ENCODE measurements at places on chromosomes 1 and 21.
A peak's percentile ranks its signal among the peaks of the same experiment; 100 is the strongest.

- no peak for DNase-seq
These were observed 2.2 kb downstream of the FBXO28 start for GRCh38 chr1:224116131-224116530.

DNA sequence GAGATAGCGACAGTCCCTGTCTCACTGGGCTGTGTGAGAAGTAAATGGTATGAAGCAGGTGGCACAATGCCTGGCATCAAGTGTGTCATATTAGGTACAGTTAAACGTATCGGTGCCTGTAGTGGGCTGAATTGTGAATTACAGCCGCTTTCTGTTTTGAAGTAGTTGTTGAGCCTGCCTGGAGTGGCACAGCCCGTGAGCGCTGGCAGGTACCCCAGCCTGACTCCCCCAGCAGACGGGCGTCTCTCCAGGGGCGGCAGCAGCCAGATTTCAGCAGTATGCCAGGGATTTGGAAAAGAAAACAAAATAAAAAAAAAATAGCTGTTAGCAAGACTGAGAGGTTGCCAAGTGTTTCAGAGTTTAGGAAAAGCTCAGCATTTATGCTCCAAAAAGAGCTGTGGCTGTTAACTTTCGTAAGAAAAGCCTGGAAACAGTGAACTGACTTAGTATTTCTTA lies 26.6 kb upstream of the GPR153 start:
- no peak for DNase-seq

DNA sequence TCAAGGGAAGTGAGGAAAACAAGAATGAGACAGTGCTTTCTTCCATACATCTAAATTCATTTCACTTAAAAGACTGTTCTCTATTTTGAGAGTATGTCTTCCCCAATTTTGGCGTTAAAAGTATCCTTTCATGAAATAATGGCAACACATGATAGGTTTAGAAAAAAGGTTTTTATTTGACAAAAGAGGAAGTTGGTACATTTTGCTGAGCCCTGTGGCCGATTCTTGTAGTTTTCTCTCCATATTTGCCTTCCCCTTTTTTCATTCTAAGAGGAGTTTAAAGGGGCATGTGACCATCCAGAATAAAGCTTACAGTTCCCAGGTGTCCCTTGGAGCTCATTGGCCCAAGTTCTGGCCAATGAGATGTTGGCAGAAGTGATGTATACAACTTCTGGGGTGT lies 140.4 kb upstream of the KCNE2 start:
- no peak for DNase-seq

DNA sequence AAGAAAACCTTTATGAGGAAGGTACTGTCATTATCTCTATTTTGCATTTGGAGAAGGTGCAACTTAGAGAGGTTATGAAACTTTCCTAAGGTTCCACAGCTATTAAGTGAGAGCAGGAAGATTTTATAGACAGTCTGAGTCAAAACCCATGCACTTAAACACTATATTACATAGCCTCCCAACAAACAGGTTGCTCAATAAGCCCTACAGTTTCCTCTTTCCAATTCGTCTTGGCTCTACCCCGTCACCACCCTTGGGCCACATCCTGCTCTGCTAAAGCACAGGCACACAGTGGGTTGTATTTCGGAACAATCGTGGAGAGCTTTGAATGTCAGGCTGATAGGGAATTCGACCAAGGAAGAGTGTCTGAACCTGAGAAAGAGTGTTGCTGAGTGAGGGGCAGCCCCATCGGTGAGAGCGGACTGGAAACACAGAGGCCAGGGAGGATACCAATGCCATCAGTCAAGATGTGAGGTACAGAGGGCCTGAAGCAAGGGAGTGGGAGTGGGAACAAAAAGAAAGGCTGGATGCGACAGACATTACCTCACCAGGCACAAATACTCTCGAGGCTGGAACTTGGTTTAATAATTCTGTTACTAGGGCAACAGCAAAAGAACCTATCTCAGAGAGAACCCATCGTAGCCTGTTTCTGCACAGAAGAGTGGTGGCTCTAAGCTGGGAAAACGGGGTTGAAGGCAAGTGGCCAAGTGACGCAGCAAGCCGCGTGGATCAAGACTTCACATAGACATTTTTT lies 6.3 kb upstream of the LRRC52 start:
- DNase-seq: no peak

- no peak for DNase-seq
These were observed 13.6 kb downstream of the ATP8B2 start for GRCh38 chr1:154338875-154339274.

DNA sequence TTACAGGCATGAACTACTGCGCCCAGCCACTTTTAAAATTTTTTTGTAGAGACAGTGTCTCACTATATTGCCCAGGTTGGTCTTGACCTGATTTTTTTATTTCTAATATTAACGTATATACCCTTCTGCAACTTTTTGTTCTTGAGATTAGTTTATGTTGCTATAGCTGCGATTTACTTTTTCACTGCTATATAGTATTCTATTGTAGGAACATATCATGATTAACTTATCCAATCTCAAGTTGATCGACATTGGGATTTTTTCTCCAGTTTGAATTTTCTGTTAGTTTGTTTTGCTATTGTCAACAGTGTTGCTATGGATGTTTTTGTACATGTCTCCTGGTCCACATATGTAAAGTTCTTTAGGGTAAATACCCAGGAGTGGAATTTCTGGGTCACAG lies 35.4 kb downstream of the WASF2 start:
- DNase-seq: no peak

DNA sequence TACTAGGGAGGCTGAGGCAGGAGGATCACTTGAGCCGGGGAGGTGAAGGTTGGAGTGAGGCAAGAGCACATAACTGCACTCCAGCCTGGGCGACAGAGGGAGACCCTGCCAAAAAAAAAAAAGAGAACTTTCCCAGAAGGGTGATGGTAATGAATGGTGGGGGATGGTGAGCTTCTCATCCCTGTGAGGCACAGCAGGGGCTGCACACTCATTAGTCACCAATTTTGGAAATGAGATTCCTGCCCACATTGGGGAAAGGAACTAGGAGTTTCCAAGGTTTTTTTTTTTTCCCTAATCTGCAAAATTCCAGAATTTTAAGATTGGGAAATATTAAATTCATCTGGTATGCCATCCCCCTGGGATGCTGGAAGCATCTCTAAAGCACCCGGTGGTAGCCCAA lies 50.2 kb upstream of the SSBP3 start:
- DNase-seq: no peak

DNA sequence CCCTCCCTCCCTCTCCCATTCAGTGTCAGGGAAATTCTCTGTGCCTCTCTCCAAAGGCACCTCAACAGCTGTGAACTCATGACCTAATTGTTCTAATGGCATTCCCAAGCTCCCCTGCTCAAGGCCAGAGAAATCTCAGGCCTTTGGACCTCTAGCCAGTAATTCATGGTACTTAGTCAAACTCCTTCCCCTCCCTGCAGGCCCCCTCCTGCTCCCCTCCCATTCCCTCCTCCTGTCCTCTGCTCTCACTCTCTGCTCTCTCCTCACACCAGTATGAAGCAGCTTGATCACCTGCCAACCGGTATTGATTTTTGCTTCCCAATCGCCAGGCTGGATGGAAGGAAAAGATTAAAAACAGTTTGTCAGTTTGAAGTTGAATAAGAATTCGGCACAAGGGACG lies 370.5 kb upstream of the PBX1 start:
- no peak for DNase-seq

- DNase-seq: no peak
These were observed 4.7 kb upstream of the SLFNL1 start for GRCh38 chr1:41025979-41026819.

DNA sequence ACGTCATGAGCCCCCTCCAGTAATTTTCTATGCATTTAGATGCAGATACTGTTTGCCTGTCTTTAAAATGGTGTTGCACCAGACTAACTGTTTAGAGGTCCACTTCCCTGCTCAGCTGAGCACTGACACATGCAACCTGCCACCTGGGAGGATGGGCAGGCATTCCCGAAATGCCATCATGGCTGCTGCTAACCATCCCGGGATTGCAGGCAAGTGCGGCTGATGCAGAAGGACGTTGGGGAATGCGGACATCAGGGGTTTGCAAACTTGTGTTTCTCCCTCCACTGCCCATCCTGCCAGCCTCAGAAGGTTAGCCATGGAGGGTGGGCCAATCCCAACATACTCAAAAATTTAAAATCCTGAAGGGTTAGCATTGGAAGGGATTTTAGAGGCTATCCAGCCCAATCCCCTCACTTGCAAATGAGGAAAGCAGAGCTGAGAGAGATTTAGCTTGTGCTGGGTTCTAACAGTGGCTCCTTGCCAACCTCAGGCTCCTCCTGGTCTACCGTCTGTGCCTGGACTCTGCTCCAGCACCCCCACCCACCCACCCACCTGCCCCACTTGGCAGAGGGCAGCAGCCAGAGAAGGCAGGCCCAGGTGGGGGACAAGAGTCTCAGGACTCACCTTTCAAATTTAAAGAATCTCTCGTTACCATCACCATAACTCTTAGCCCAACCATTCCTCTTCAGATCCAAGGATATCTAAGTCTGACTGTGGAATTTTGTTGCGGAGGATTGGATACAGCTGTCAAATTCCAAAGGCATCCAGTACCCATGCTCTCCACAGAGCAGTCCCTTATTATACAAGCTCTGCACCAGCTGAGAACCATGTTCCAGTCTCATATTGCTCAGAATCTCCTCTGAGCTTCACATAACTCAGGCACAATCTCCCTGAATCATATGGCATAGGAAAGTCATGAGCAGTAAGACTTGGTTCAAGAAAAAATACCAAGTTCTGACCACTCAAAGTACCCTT lies 34.2 kb downstream of the HIVEP3 start:
- DNase-seq: no peak

- DNase-seq: no peak
These were observed 63.9 kb downstream of the CD247 start for GRCh38 chr1:167454304-167454893.

- DNase-seq: peak; percentile 50
These were observed 15.9 kb downstream of the RNU5D-1 start for GRCh38 chr1:44714944-44715571.

GRCh38 chr1:234600418-234601281 lies 9.3 kb downstream of the IRF2BP2 start:
- no peak for DNase-seq

DNA sequence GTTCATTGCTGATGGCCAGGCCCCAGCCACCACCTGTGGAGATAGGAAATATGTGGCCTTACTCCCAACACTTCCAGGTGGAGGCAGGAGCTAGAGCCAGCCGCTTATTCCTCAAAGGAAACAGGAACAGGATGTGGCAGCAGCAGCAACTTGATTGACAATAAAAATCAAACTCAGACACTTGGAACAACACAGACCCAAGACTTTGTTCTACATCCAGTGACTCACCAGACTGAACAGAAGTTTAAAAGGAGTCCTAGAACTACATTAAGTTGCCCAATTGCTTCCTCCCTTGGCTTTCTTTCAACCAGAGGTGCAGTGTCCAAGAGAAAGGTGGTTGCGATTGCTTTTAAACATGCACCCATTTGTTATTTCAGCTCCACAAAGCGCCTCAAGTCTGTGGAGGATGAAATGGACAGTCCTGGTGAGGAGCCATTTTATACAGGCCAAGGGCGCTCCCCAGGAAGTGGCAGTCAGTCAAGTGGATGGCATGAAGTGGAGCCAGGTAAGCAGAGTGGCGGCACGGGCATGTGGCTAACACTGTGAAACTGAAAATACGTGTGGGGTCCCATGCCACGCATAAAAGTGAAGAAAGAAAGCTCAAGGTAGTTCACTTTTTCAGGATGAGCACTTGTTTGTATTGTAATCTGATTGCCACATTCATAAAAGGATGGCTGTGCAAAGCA lies 276.6 kb downstream of the NFIA start:
- no peak for DNase-seq

DNA sequence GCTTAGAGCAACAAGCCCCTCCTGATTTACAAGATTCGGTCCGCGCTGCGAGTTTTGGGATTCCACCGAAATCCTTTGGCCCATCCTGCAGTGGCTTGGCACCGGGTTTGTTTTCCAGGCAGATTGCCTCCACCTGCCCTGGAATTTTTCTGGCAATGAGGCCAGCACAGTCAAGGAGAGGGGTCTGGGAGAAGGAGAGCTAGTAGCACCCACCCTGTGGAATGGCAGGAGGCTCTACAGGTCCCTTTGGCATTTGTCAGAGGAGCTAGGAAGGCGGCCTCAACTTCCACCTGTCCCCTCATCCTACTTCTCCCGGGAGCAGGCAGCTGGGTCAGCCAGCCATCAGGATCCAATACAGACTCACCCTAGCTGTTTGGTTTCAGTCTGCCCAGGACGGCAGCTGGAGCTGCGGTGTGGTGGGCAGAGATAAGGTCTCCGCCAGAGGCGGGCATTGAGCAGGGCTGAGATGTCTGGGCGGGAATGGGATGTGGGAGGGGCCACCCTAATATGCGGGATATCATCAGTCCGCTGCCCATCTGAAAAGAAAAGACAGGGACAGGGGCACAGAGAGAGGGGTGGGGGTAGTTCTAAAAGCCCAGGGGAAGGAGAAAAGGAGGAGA lies 37.8 kb upstream of the PRELP start:
- no peak for DNase-seq

DNA sequence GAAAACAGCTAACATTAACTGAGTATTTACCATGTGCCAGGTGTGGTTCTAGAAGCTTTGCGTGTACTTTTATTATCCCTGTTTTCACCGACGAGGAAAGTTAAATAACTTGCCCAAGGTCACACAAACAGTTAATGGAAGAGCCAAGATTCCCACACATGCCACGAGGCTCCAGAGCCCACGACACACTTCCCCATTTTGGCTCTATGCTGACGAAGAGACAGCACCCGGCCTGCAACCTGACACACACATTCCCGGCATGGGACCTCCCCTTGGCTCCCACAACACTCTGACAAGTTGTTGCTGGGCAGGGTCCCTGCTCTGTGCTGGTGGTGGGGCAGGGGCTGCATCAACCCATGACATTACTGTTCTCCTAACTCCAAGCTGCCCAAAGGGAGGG lies 52.8 kb downstream of the RAP1GAP start:
- no peak for DNase-seq

- peak; percentile 32 for DNase-seq
These were observed 262.4 kb downstream of the USP25 start for GRCh38 chr21:15992171-15992570.

- no peak for DNase-seq
These were observed 12.9 kb downstream of the NRIP1 start for GRCh38 chr21:15051644-15052458.

DNA sequence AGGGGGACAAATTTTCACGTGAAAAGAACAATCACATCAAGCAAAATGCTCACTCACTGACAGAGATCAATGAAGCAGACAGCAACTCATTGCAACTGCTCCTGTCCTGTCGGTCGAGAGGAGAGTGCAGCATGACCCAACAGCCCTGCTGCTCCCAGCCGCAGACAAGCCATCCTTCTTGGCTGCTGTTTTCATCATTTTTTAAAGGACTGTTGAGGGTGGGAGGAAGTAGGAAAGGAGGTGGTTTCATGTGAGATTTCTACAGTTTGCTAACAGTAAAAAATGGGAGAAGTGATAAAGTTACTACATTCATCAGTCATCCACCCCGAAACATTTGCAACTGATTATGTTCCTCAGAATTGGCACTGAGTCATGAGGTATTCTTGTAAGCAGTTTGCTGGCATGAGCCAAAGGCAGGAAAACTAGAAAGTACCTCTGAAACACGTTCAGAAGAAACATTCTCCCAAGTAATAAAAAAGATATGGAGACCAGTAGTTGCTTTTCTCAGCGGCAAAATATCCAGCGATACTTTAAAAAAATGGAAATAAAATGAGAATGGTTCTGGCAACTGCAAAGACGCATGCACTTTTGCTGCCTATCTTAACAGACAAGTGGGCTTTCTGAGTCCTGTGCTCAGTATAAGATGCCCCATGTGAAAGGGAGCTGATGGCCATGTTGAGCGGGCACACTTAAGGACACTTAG lies 72.0 kb upstream of the CLDN14 start:
- DNase-seq: peak; percentile 88

GRCh38 chr1:21106709-21107108 lies 70.0 kb downstream of the EIF4G3 start:
- no peak for DNase-seq

GRCh38 chr1:6352138-6352563 lies 41.4 kb downstream of the ACOT7 start:
- DNase-seq: no peak

Data from HS-5 (cell line).